RPMI7951 (cell line): ENCODE measurements at places on chromosomes 12 and 14. TPM values are rescaled to one million over a fixed set of nuclear protein-coding genes. Genes with fewer than 3 reads are reported as not detected.

HOXC4 gene
- 2.5 and 4.7 TPM in 2 replicates for total RNA-seq

ESPL1 gene
- total RNA-seq: 11.3 and 12.6 TPM in 2 replicates

CD4 gene
- 3.5 and 5.4 TPM in 2 replicates for total RNA-seq

KRT85 gene
- not detected in 2 replicates for total RNA-seq

VDR gene
- total RNA-seq: 17.4 and 22.9 TPM in 2 replicates

DNA sequence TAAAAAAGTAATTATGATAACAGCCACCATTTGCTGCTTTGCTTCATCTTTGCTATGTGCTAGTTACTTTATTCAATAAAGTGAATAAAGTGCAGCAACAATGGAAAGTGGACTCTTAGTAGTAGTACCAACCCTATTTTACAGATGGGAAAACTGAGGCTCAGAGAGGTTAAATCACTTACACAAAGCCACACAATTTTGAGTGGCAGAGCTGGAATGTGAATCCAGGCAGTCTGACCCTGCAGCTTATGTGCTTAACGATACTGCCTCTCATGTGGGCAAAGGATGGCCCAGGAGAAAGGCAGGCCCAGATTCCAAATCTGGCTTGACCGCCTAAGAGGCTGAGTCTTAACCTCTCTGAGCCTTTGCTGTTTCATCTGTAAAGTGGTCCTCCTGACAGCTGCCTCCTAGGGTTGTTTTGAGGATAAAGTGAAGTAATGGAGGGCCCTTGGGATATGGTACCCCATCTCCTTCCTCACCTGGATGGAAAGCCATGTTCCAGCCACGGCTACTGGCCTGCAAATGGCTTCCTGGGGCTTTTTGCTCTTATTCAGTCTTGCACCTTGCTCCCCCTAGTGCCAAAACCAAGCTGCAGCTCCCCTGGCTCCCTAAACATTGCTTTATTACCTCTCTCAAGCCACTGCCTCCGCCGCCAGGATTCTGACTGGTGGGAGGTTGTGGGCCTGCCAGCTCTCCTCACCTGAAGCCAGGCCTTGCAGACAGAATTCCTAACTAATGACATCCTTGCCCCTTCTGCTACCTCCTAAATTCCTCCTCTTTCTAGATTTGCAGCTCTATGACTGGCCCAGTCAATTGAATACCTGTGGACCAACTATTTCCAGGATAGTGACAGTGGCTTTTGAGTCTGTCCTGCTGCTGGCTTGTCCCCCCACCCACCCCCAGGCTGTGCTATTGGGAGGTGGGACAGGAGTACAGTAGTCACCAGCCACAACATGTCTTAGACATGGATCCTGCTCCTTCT lies 283.3 kb upstream of the PWP1 start:
- DNase-seq: peak; percentile 58

DNA sequence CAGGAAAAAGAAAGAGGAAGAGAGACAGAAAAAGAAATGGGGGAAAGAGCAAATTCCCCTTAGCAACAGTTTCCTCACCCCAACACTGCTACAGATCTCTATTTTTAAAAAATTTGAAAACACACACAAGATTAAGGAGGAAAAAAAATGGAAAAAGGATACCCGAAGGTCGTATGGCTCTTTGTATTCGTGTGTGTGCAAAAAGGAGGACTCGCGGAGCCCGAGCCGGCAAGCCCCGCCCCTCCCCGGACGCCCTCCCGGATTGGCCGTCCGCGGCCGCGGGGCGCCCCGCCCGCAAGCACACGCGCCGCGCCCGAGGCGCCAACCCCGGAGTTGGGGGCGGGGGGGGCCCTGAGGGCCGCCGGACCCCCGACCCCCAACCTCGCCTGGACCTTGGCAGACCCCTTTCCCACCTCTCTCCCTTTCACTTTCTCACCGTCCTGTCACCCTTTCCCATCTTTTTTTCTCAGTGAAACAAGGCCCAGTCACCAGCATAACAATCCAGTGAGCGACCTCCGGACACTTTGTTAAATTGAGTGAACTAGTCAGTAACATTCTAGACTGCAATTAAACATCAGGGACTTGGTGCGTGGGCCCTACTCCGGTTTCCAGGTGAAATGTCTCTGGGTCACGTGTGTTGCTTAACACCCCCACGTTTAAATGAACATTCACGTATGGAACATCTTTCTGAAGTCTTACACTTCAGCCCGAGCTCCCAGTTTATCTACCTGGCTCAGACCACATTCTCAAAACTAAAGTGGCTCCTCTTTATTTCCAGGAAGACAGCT lies at the start of gene C14orf93:
TSS of gene C14orf93 (minus strand) at position 205 of the 788 bp plus-strand sequence. CDS start 11,120 bp downstream, outside the sequence.
- DNase-seq: peak; percentile 65

GRCh38 chr14:104317492-104317805 lies 179.1 kb downstream of the KIF26A start:
- DNase-seq: no peak

GRCh38 chr14:64232095-64232838 lies 61.9 kb downstream of the ESR2 start:
- peak; percentile 96 for DNase-seq
